NCI-H460 (cell line): ENCODE measurements at places on chromosomes 16 and 17. TPM values are rescaled to one million over a fixed set of nuclear protein-coding genes. Genes with fewer than 3 reads are reported as not detected.

DNA sequence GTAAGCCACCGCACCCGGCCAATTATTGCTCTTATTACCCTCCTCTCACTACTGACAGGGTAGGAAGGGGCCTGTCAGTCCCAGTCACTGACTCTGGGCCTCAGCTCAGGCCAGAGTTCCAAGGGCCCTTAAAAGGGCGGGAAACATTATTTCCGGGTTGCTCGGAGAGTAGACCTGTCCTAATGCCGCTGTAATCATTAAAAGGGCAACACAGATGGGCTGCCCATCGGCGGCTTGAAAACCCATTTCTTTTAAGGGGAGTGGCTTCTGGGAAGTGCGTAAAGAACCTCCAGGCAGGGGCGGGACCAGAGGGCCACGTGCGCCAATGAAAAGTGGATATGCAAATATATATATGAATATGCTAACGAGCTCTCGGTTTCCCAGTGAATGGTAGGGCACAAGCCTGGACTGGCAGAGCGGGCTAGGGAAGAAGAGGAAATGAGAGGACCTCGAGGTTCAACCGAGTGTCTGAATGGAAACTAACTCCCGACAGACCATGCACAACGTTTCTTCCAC lies 26.6 kb downstream of the PIPOX start:
- no peak for DNase-seq

GRCh38 chr17:81160306-81160705 lies 5.0 kb upstream of the PVALEF start:
- DNase-seq, result no peak

The CLEC19A gene
- total RNA-seq, result 0.30 TPM in 1 of 2 replicates, not detected in the other

DNA sequence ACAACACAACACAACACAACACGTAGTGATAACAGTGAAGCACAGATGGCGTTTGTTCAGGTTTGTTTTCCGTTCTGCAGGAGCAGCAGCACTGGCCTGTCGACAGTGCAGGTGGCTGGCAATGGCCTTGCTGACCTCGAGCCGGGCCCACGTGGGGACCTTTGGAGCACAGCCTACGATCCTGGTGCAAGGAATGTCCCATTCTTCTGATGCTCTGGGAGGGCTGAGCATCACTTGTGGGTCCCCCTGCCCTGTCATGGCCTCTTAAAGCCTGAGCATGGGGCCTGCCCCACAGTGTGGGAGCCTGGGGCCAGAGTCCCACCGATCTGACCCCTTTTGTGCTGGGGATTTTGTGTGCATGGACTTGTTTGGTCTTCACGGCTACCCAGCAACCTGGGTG lies 6.8 kb downstream of the MAP2K3 start:
- no peak for DNase-seq

The KRT33A gene
- not detected in 2 replicates for total RNA-seq

The SLC52A1 gene
- total RNA-seq, result 0.12 and 0.35 TPM in 2 replicates

DNA sequence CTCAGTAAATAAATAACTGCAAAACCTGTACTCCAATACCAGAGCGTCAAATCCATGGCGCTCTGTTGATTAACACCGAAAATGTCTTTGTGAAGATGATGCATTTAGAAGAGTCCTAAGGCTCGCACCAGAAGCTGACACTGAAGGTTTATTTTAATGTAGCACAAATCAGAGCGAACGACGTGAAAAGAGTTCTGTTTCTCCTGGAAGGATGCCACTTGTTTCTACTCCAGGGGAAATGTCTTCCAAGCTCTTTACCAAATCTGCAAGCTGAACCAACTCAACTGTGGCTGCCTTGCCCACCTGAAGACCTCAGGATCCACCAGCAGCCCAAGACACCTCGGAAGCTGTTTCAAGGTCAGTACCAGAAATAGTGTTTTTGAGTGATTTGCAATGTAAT lies 194.4 kb upstream of the MAF start:
- no peak for DNase-seq

DNA sequence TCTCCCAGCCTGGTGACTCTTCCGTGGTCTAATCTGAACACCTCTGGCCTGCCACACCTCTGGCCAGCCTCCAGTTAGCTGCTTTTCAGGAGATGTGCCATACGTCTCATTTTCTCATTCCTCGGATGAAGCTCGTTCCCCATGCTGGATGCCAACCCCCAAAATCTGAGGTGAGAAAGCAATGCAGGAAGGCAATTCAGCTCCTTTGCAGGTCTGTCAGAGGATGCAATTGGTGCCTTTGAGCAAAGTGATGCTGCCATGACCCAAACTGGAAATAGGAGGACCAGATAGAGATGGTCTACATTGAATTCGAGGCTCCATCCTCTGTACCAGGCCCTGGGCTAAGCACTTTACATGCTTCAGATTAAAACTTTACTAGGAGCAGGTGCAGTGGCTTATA lies 11.0 kb upstream of the CUEDC1 start:
- no peak for DNase-seq

The ACOX1 gene
- 24.9 and 28.4 TPM in 2 replicates for total RNA-seq

The HBA1 gene
- 2.2 TPM in 1 of 2 replicates, not detected in the other for total RNA-seq

GRCh38 chr17:42050393-42051012 lies at the start of gene C17orf113:
TSS of gene C17orf113 (minus strand) at chr17:42050601. CDS start at chr17:42043376, 7,225 bp downstream.
- DNase-seq, result peak; percentile 50

The MYH3 gene
- total RNA-seq, result 0.06 and 0.40 TPM in 2 replicates

The OR3A1 gene
- total RNA-seq, result not detected in 2 replicates

The WNT9B gene
- total RNA-seq, result not detected in 2 replicates

- DNase-seq, result peak; percentile 71
Observed at GRCh38 chr17:69812240-69812837, 262.7 kb upstream of the KCNJ16 start.

The NOS2 gene
- total RNA-seq, result not detected in 2 replicates

GRCh38 chr16:7571366-7571765 lies 238.7 kb downstream of the RBFOX1 start:
- no peak for DNase-seq

DNA sequence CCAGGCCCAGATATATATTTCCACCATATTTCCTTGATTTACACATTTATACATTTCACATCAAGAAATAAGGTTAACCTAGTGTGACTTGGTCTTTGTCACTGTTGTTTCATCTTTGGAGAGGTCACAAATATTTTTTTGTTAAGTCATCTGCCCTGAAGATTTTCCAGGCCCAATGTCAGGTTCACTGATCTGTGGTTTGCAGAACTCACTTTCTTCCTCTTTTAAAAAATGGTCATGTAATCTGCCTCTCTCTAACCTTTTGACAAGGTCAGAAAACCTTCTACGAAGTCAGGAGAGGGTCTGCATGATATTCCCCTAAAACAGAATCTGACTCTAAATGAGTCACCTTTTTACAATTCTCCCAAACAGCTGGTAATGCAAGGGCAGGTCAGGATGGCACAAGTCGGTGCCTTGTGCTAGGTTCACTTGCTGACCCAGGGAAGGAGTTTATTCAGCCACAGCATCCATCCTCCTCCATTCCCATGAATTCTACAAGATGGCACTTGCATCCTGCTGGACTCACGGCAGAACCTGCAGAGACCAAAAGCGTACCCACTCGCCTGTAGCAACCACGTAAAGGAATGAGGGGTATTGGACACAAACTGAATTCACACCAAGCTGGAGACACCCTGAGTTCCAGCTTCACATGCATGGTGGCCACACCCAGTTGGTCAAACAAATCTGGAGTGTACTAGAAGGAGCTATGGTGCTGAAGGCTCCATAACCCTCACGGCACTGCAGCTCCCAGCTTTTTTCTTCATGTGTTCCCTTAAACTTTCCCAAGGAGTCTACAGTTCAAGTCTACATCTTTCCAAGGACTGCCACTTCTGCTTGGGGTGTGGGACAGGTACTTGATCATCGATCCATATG lies 1.6 kb upstream of the KIAA0513 start:
- no peak for DNase-seq

The CACNG3 gene
- not detected in 2 replicates for total RNA-seq

- DNase-seq, result no peak
Observed at GRCh38 chr17:79038545-79039135, 14.7 kb downstream of the C1QTNF1 start.

DNA sequence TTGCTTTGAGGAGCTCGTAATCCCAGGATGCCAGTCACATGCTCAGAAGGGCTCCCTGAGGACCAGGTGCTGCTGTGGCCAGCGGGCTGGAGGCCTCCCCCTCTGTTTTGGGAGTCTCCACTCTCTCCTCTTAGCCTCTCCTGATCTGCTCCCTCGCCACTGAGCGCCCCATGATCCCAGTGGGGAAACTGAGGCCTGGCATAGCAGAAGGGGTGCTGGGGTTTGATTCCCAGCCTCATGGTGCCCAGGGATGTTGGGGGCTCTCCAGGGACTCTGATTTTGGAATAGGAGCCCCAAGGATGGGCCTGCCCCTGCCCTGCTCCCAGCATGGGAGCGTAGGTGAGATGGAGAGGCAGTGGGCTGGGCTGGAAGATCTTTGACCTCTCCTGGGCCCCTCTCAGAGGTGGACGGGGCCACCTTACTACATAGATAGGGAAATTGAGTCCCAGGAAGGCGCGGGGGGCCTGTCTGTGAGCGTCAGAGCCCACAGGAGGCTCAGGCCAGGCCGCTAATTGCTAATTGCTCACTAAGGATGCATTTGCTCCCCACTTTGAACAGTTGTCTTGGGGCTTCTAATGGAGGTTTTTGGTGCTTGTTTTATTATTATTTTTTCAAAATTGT lies 525 bp upstream of the ADCY7 start:
- DNase-seq, result no peak

The RASL10B gene
- total RNA-seq, result 2.3 and 2.5 TPM in 2 replicates

- DNase-seq, result no peak
Observed at GRCh38 chr17:45339646-45340605, 23.1 kb upstream of the MAP3K14 start.

GRCh38 chr17:21375757-21376080 lies 438 bp upstream of the KCNJ12 start:
- no peak for DNase-seq

DNA sequence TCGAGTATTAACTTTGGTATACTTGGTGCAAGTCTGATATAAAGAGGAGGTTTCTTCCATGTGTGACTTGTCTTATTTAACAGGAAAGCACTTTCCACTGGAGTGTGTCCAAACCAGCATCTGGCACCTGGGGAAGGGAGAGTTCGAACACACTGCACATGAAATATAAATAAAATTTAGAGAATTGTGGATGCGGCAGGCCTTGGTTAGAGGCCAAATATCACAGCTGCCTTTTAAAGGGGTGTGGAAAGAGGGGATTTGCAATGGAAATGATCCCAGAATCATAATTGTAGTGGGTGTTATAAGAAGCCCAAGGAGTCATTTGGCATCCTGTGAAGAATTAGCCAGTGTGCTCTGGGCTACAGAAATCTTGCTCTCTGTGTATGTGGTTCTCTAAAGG lies 4.3 kb upstream of the NXN start:
- no peak for DNase-seq

DNA sequence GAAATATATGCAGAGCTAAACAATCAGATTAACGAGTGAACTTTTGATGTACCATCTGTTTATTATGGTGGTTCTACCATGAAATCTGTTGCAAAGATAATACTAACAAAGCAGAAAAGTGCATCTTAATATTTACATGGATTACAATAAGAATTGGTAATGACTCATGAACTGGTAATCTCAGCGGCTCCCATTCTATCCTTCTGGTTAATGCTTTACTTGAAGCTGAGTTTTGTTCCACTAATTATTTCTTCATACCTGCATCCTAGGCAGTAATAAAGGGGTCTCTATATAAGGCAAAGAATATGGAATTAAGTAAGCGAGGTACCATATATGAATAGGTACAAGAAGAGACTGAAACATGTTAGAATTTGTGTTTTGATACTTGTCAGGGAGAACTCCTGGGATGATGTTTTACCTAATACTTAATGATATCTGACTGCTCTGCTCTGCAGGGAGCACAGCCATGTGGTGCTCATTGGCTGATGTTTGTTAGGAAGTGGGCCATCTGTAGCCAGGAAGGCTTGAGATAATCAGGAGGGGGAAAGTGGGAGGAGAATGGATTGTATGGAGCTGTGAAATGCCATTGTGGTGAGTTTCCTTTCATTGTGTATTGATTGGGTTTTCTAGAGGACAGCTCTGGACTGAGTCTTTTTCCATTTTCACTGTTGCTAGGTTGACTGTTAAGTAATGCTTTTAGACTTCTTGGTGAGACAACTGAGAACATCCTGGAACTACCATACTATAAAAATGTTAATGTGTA lies 52.6 kb downstream of the MAP2K6 start:
- peak; percentile 69 for DNase-seq

DNA sequence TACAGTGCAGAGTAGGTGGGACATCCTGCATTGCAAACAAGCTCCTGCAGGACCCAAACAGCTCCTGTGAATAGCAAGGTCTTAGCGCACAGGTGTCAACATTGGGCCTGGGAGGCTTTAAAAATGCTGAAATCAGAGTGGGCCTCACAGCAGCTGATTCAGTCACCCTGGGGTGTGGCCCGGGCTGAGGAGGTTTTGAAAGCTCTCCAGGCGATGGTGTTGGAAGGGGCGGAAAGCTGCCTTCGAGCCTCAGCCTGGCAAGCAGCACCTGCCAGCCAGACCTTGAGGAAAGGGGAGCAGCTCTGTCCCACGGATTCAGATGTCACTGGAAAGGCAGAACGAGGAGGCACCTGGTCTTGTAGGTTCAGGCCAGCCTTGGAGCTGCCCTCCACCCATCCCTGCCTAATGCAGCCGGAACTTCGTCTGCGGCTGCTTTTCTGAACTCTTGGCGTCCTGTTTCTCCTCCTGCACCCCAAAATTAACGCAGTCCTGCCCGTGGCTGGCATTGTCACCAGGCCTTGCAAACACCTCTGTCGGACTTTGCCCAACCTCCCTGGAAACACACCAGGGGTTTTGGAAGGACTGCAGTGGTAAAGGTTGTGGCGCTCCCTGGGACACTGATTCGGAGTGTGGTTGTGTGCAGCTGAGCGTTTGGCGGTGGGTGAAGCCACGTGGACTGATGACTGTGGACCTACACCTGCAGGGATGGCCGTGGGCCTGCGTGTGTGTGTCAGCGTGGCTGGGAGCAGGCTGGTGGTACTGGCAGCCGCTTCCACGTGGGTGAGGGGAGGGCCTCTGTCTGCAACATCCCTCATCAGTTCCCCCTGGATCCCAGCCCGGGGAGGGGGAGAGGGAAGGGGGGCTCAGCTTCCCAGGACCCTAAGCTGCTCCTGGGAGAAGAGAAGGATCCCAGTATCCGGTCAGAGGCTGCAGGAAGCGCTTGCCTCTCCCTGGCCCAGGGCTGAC lies 3.4 kb downstream of the NECAB2 start:
- no peak for DNase-seq

The GCGR gene
- 0.40 and 0.58 TPM in 2 replicates for total RNA-seq
